Occipital lobe (tissue), 3 donors: ENCODE measurements at places on chromosomes 7 and 10.

- no peak for DNase-seq
Measured at GRCh38 chr10:13684806-13685482, 98.2 kb downstream of the PRPF18 start.

DNA sequence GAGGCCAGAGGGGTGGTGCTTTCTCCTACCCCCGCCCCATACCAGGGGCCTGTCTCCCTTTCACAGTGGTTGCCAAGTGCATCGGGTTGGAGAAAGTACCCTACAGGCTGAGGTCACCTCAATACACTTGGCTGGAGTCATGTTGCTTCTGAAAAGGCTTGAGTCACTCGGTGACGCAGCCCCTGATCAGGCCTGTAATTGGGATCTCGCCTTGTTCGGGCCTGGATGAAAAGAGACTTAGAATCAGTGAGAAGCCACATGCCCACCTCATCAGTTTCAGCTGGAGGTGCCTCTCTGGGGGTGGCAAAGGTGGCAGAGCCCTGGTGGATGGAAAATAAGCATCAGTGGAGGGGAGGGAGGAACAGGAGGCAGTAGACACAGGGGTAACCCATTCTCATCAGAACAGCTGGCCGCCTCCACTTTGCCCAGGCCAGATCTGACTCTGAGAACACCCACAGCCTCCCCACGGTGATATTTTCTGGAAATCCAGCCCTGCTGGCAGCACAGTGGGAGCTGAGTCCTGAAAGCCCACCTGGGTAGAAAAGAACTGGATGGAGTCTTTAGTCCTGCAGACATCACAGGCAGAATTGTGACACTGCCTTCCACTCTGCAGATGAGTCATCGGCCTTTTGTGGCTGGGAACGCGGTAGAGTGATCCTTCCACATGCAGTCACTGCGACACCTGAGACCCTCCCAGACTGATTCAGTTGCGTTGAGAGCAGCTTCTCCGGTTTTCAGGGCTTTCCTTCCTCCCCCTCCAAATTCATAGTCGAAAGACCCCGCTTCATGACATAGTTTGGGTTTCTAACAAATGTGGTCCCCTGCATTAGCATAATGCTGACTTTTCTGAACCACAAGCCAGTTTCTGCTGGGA is 108.0 kb downstream of the GRK5 start:
- DNase-seq, result no peak

DNA sequence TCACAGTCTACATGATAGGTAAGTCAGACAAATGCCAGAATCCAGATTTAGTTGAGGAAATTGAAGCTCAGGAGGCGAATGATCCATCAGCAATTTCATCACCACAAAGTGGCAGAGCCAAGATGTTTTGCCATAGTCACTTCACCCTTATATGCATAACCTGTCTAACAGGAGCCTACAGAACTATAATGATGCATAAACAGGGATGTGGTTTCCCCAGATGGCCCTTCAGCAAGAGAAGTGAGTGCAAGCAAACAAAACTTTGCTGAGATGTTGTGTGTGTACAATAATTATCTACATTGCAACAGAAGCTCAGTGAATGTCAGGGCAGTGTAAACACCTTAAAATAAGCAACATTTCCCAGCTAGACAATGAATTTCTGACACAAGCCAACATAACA is 28.6 kb downstream of the PON3 start:
- DNase-seq, result no peak

DNA sequence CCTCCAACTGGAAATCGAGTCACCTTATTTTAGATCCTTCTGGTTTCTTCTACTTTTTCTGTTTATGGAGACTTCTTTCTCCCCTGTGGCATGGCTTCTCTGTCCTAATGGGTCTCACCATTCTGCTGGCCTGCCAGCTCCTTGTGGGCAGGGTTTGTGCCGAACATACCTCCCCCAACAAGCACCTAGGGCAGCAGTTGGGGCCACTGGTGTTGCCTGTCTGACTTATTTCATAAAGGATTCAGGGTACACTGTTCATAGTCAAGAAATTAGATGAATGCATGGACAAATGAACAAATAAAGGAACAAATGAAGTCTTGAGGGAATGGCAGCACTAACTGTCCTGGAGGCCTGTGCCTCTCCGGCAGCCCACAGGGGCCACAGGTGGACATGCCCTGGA is 55.6 kb upstream of the DOCK1 start:
- no peak for DNase-seq

GRCh38 chr10:101063050-101063525 is 1.3 kb downstream of the KAZALD1 start:
- DNase-seq, result no peak

DNA sequence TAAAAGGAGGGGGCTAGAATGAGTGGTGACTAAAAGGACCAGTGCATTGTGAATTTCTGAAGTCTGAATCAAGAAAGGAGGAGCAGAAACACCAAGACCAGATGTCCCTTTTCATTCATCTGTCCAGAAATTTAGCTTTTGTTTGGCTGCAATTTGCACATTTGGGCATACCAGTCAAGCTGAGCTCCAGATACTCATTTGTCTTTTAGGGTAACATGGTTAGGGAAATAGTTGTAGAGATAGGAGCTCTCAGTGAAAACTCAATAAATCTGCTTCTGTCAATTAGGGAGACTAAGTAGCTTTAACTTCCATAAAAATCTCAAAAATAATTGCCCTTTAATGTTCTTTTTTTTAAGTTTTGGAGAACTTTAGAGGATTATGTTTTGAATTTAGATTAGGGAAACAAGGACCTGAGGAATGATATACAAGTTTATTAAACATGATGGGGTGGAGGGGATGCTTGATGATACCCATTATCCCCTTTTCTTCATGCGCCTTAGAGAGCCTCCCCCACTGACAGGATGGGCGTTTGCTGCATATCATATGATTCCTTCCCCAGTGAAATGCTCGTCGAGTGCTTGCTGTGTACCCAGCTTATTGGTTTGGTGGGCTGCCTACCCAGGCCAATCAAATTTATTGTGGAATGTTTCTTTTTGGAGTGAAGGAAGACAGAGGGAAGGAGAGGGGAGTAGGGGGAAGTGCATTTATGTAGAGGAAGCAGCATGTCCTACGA is 50.7 kb upstream of the RPA3 start:
- no peak for DNase-seq
